Endodermal cell (in vitro differentiated cells): ENCODE measurements at places on chromosomes 2 and 18. TPM values are rescaled to one million over a fixed set of nuclear protein-coding genes. Genes with fewer than 3 reads are reported as not detected.

DNA sequence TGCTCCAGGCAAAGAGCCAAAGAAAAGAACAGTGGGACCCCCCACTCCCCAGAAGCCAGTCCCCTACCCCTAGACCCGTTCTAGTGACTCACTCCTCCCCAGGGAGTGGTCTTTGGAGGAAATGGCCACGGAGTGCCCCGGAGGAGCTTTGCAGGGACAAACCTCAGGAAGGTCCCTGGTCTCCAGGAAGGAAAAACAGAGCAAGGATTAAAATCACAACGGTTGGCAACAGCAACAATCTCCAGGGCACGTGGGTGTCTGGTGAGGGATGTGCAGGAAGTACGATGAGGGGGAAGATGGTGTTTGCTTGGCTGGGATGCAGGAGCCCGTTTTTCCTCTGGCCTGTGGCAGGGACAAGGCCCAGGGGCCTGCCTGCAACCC lies 135.0 kb downstream of the SMAD2 start:
- no peak for DNase-seq

DNA sequence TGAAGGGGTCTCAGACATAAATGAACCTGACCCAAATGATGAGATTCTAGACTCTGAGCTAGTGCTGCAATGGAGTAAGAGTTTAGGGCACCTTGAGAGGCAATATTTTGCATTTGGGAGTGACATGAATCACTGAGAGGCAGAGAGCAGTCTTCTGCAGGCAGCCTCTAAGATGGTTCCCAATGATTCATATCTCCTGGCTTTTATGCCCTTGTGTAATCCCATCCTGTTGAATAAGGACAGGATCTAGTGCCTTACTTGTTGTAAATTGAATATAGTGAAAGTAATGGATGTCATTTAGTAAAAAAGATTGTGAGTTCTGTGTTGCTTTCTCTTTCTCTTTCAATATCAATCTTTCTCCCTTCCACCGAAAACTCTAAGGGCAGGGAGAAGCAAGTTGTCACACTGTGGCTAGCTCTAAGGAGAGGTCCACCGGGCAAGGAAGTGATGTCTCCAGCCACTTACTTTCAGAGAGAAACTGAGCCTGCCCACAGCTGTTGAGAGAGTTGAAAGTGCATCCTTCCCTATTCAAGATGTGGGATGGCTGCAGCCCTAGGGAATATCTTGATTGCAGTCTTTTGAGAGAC lies 144.7 kb downstream of the TRIB2 start:
- no peak for DNase-seq

DNA sequence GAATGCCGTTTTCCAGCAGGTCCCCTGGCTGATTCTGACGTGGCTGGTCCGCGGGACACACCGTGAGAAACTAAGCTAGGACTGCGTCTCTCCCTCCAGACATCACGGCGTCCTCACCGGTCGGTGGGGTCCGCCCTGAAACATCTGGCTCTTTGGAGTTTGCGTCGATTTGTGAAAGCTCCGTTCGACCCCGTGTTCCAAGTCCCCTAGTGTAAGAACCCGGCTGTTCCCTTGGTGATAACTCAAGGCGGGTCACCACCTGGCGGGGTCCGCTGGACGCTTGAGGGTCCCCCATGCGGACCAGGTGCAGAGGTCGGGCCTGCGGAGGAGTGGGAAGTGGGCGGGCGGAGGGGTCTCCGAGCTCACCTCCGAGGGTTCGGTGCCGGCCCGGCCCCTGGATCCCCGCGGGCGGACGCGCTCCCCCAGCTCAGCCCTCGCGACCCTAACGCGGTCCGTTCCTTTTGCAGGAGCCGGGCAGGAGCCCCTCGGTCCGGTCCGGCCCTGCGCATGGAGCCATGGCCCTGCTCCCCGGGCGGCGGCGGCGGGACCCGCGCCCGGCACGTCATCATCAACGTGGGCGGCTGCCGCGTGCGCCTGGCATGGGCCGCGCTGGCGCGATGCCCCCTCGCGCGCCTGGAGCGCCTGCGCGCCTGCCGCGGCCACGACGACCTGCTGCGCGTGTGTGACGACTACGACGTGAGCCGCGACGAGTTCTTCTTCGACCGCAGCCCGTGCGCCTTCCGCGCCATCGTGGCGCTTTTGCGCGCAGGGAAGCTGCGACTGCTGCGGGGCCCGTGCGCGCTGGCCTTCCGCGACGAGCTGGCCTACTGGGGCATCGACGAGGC lies 65.6 kb downstream of the KCNG2 start:
- peak; percentile 41 for DNase-seq

Gene ERICH2
- total RNA-seq, result 9.6 and 10.0 TPM in 2 replicates

Gene ASPRV1
- total RNA-seq, result 0.59 and 0.84 TPM in 2 replicates

Gene LIMS4
- total RNA-seq, result 0.48 and 0.61 TPM in 2 replicates
